ENCODE measurements at places on chromosomes 2 and 18.
A peak's percentile ranks its signal among the peaks of the same experiment; 100 is the strongest.

- DNase-seq = no peak
Observed at GRCh38 chr18:49321797-49322461, 138.5 kb downstream of the DYM start.

GRCh38 chr2:176518823-176519222 is 249.6 kb downstream of the MTX2 start:
- DNase-seq = no peak

DNA sequence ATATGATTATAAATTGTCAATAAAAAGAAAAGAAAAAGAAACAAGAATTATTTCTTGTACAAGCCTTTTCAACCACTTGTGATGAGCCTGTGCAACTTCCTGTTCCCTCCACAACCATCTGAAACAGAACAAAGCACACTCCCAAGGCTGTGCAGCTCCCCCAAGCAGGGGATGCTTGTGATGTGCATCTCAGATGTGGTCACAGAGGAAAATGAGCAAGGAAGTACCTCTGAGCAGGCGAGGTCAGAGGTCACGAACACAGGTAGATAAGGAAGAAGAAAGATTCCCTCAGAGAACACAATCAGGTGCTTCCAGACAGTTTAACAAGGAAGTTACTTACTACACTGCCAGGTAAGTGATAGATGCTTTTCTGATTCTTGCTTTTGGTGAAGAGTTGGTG is 274.8 kb upstream of the SLC39A10 start:
- no peak for DNase-seq

DNA sequence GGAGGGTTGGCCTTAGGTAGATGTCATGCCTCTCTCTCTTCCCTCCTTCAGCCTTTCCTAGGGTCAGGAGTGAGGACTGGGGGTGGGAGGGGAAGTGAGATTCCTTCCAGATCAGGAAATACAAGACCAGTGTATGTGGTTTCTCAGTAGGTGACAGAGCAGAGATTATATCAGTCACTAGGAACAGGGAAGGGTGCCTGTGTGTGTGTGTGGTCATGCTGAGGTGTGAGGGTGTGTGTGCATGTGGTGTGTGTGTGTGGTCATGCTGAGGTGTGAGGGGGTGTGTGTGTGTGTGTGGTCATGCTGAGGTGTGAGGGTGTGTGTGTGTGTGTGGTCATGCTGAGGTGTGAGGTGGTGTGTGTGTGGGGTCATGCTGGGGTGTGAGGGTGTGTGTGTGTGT is 259.8 kb downstream of the LOXHD1 start:
- DNase-seq = no peak

DNA sequence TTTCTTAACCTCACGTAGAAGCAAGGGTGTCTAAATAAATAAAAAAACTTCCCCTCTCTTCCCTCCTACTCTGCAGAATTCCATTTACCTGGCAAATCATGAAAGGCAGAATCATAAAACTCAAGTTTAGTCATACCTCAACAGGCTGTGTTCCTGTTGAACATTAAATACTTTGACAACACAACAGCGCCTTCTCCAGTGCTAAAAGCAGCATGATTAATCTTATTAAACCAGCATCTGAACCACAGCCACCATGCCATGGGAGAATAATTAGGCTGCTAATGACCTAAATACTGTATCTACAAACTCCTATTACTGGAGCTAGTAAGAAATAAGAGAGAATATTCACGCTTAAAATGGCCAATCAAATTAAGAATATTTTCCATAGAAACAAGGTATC is 68.1 kb downstream of the CDH2 start:
- peak; percentile 13 for DNase-seq

Measured in NCI-H524 (cell line).